Left lobe of liver (tissue), 2 donors: ENCODE measurements at places on chromosomes 5 and 9. TPM values are rescaled to one million over a fixed set of nuclear protein-coding genes. Genes with fewer than 3 reads are reported as not detected.

DNA sequence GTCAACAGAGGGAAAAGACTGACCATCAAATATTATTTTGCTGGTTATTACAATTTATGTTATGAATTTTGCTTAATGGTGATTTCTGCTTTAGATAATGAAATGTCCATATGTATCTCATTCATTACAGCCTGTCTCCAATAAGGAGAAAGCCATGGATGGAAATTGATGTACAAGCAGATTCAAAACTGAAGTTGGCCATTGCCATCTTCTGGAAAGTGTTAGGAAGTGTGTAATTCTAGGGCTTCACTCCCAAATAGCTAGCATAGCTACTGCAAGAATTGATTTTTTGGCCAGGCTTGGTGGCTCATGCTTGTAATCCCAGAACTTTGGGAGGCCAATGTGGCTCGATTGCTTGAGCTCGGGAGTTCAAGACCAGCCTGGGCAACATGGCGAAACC, 45.8 kb downstream of the DYNC2I2 start:
- no peak for DNase-seq

GRCh38 chr9:95102001-95102433, 215.5 kb downstream of the FANCC start:
- DNase-seq: no peak

DNA sequence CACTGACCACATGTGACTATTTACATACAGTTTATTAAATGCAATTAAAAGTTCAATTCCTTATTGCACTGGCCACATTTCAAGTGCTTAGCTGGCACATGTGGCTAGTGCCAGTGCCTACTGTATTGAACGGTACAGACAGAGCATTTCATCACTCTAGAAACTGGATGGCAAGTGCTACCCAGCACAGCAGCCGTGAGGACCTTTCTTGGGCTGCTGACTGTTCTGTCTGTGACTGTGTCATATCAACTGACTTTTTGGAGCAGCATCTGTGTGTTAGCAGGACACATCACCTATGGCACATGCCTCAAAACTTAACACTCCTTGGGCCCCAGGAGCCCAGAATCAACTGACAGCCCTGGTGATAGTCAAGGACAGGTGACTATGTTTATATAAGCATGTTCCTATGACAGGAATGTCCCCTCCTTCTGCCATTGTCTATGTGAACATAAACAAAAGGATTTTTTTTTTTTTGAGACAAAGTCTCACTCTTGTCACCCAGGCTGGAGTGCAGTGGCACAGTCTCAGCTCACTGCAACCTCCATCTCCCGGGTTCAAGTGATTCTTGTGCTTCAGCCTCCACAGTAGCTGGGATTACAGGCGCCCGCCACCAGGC, 8.9 kb downstream of the IRF1 start:
- no peak for DNase-seq

- peak; percentile 97 for DNase-seq
Observed at GRCh38 chr5:96661855-96662724, at the start of gene CAST. CAST (plus strand) TSS chr5:96662376; CDS start chr5:96662423, 47 bp downstream.

GRCh38 chr5:122311961-122312590, at the start of gene SNCAIP:
SNCAIP (plus strand) TSS chr5:122312237; CDS start chr5:122391135, 78,898 bp downstream.
- DNase-seq: peak; percentile 49

DNA sequence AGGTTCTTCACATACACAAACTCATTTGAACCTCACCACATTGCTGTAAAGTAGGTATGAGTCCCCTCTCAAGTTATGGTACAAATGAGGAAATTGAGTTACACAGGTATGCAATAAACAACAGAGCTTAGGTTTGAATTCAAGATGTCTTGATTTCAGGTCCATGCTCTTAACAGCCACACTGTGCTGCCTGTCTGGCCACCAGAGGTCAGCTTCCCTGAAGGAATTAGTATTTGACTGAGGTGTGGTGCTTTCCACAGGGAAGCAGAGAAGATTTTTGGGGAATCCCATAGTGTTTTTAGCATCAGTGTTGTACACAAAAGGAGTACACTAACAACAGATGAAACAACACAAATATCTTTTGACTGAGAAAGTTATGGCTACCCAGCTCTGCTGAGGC, 94.4 kb upstream of the ITGA1 start:
- DNase-seq: no peak

DNA sequence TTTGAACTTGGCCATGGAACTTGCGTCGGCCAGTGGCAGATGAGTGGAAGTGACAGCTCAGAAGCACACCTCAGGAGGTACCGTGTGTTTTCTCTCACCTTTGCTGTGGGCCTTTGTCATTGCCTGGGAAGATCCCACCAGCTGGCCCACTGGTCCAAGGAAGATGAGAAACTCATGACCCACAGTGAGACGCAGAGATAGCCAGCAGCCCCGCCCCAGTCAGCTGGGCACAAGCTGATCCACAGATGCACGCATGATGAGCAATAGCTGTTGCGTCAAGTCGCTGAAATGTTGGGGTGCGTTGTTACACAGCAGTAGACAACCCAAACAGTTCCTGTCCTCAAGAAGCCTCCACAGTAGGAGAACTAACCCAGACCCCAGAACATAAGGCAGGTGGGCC, 30.8 kb upstream of the UNC5A start:
- DNase-seq: peak; percentile 11

DNA sequence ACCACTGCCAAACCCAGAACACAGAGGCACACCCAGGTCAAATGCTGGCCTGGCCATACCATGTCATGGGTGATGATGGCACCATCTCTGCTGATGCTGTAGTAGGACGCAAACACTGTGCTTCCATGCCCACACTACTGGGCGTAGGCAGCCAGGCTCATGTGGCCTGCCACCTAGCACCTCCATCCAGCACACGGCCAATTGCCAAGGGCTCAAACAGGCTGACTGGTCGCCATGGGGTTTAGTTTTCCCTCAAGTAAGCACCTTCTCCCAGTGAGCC, 39.4 kb downstream of the BICD2 start:
- DNase-seq: peak; percentile 32

PHF19 gene
- 2.4 TPM for total RNA-seq

FBXW11 gene
- total RNA-seq: 21.9 TPM
